ENCODE measurements at places on chromosomes 6 and 20.

GRCh38 chr6:119071576-119071975 is 6.9 kb downstream of the FAM184A start:
- no peak for DNase-seq

DNA sequence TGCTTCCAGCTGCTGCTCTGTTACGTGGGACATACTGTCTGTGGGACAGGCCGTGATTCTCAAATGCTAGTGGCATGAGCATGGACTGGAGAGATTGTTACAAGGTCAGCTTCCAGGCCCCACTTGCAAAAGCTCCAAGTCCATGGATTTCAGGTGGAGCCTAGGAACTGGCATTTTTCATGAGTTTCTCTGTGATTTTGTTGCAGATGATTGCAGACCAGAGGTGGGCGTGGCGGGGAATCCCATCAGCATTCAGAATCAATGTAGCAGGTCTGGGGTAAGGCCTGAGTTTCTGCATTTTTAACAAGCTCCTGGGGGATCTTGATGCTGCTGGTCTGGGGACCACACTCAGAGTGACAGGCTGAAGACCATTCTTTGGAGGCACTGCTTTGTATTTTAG is 2.4 kb upstream of the CDH4 start:
- DNase-seq: no peak

GRCh38 chr6:91704531-91704930 is 1117.7 kb upstream of the MAP3K7 start:
- no peak for DNase-seq

DNA sequence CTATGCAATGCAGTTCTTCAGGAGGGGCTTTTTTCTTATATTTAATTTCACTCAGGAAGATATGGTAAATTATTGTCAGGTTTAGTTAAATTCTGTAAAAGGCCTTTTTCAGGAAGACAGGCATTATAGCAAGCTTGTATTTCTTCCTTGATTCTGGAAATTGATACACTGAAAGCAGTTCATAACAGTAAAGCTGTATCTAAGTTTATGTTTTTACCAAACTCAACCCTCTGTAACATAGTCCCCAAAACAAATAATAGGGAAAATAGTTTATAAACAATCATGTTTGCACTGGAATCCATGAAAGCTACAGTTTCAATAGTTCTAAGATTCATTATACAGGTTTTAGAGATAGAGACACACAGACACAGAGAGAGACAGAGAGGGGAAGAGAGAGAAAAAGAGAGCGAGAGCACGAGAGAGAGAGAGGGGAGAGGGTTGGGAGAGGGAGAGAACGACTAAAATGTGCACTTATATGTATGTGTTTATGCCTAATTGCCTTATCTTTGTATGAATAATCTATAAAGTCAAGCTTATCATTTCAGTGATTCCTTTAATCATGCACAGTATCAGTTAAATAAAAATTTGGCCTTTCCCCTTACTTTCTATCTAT is 454.4 kb downstream of the RFPL4B start:
- DNase-seq: no peak

DNA sequence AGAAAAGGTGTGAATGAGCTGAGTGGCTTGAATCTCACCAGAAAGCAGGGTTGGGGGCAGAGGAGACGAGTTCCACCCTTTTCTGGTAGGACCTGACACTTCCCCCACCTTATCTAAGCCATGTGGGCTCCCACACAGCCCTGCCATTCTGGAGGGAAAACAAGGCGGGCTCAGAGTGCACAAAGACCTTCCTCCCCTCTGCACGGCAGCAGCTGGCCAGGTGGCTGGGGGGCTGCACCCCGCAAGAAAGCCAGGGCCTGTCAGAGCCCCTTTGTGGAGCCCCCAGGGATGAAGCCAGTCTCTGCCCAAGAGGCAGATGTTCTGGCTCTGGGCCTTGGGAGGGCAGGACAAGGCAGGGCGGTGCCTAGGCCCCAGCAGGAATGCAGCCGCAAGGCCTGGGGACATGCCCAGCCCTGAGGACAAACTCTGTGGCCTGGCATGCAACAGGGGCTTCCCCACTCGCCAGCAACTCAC is 48.4 kb upstream of the DSN1 start:
- DNase-seq: no peak
